Hypothalamus (tissue), 51 donors: ENCODE measurements at places on chromosomes 1 and 21.

DNA sequence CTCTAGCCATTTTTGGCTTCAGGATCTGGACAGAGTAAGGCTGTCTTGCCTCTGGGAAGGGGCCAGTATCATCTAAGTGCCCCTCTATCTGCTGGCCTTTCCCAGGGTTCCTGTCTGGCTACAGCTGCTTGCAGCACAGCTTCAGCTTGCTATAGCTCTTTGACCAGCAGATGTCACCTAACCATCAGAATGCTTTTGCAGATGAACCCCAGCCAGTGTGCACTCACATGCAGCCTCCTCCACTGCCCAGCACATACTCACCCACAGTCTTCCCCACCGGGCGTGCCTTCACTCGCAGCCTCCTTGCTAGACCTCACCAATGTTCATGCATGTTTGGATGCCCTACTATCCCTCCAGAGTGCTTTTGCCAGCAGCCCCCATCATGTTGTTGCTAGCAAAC, 769.0 kb downstream of the BRINP3 start:
- DNase-seq, result no peak

GRCh38 chr1:218284377-218284916, 646 bp upstream of the RRP15 start:
- DNase-seq, result no peak

- DNase-seq, result no peak
These were observed 108.0 kb upstream of the DPYD start for GRCh38 chr1:98028800-98029199.

DNA sequence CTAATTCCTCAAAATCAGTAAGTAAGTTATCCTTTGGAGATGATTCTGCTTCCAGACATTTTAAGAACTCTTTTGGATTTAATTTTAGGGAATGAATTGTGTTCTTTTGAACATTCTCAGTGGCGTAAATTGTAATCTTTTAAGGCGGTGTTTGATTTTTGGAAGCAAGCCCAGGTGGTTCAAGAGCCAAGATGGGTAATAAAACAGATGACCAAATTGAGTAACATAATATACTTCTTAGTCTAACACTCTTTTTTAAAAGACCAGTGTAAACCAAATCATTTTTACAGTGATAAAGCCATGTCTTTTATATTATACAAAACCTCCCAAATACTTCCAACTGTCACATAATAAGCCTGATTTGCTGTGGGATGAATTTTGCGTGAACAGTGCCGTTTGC, 133.8 kb downstream of the LRRC40 start:
- no peak for DNase-seq

- no peak for DNase-seq
These were observed 104.4 kb downstream of the PHTF1 start for GRCh38 chr1:113654883-113655282.

GRCh38 chr1:48831120-48831978, 54.7 kb upstream of the BEND5 start:
- no peak for DNase-seq

- DNase-seq, result no peak
These were observed 34.2 kb downstream of the GRHL3 start for GRCh38 chr1:24353292-24353891.

- no peak for DNase-seq
These were observed 28.2 kb upstream of the KLHDC7A start for GRCh38 chr1:18452550-18452949.

DNA sequence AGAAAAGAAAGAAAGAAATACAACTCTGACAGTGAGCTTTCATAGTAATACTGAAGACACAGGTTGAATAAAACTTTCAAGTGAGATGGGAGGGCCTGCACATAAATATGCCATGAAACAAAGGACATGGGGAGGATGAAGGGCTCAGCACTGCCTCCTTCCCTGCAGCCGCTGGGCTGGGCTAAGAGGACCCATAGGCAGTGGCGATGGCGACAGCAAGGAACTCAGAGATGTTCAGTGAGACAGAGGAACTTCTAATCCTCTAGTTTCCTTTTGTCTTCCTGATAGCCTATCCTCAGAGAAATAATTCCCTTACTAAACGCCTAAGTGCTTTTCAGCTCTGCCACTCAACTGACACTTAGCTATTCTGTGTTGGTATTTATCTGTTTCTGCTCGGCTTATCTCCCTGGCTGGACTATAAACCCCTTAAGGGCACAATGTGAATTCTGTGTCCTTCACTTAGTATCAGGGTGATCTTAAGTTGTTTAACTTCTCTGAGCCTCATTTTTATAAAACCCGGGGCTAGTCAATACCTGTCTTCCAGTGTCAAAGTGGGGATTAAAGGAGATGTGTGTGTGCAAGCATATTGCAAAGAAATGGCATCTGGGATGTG, 24.4 kb upstream of the IER5 start:
- DNase-seq, result no peak
